Stimulated activated CD4-positive, alpha-beta T cell treated with anti-CD3 and anti-CD28 coated beads, Interleukin-1b, Interleukin-23, amount 100 ng/mL, for 24 hours (primary cell): ENCODE measurements at places on chromosomes 7 and 10.

DNA sequence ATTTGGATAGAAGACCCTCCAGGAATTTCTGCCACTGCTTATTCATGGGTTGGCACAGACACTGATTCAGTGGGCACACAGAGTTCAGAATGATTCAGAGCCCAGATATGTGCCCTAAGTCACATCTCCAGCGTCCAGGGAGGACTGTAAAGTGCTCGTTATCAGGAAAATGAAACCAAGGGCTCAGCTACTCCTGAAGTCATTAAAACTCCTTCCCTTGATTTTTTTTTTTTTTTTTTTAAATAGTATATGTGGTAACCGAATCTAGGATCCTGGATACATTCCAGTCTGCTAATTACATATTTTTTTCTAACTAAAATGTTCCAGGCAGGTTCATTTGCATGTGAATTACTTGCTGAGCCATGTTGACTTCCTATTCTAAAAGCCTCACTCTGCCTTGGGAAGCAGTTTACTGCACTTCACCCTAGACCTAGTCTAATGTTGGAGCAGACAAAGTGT is 34.7 kb downstream of the MET start:
- DNase-seq: no peak

GRCh38 chr10:123967626-123968243 is 76.1 kb upstream of the CPXM2 start:
- peak; percentile 18 for DNase-seq

GRCh38 chr7:157898802-157899505 is 562.1 kb downstream of the DNAJB6 start:
- no peak for DNase-seq

DNA sequence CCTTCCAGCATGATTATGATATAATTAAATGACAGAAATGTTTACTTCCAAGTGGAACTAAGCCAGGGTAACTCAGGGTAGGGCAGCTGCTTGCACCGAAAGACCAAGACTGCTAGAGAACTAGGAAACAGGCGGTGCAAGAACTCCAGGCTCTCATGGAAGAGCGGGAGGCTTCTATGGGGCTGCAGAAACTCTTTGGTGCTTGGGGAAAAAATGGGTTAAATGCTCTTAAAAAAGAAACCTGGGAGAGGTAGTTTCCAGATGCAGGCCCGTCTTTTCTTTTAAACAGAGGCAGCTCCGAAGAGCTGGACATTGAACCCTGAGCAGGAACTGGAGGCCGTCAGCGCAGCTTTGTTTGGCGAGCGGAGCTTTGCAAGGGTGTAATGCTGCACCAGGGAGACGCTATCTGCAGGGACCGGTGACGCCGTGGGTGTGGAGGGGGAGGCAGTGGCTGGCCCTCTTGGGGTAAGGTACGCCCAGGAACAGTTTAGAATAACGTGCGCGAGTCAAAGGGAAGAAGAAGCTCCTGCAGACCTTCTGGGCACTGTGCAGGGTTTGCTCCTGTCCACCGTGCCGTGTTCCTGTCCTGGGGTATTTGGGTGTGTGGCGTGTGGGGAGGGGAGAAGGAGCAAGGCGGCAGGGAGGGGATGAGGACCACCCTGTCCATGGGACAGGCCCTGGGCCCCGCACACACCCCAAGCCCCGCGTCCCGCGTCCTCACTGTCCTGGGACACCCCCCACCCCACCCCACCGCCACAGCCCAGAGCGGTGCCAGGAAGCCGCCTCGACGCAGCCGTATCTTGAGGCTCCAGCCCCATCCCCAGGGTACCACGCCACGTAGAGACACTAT is 59.0 kb downstream of the EGFR start:
- DNase-seq: no peak

DNA sequence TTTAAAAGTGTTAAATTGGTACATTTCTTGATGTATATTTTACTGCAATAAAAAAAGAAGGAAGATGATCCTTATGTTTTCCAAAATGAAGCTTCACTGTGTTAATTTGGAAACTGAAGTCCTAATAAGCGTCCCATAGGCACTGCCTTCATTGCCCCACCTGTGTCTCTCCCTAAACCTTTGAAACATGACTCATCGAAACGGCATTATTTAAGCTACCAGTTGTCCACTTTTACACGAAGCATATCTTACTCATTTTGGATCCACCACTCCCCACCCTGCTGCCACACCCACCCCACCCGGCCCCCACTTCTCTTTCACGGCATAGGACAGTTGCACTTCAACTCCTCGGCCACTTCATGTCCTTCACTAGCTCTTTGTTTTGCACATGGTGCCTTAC is 85.5 kb downstream of the KIAA1549 start:
- no peak for DNase-seq
